Large intestine (tissue), 12 donors: ENCODE measurements at places on chromosomes 5 and 9. TPM values are rescaled to one million over a fixed set of nuclear protein-coding genes. Genes with fewer than 3 reads are reported as not detected.

DNA sequence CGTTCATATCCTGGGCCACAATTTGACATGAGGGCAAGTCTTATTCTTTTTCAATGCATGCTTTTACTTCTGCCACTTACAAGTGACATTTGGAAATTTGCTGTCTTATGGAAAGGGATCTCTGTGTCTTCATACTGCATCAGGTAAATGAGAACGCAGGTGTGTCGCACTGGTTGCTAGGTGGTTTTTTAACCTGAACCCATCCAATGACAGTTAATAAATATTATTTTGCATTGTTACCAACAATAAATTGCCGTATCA, 1.1 kb downstream of the ADAMTS16 start:
- no peak for DNase-seq

DNA sequence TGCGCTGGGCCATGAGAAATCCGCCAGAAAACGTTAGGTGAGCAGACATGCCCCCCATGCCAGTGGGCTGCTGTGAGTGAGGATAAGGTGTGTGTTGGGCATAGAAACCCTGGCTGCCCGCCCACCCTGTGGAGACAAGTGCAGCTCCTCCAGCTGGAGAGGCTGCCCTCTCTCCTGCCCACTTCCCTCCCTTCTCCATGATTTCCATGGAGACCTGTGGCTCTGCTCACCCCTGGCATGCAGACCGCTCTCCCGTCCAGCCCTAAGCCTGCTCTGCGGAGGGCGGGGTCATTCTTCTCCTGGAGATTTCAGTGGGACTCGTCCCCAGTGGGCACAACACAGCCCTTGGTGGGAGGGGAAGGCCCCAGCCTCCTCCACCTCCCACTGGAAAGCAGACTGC, 133.0 kb upstream of the FAM120A start:
- no peak for DNase-seq

DNA sequence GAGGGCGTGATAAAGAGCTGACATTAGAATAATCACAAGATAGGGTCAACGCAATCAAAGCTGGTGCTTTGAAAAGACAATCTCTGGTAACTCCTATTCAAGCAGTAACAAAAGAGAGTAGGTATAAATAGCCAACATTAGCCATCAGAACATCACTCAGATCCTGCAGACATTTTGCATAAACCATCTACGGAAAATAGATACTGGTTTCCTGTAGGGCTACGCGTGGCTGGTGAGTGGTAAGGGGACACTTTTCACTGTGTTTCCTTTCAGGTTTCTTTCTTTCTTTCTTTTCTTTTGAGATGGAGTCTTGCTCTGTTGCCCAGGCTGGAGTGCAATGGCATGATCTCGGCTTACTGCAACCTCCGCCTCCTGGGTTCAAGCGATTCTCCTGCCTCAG, 22.3 kb downstream of the TTF1 start:
- DNase-seq = no peak

The IL13 gene
- 0.07 TPM for polyA plus RNA-seq

The PCDHA7 gene
- polyA plus RNA-seq = 0.31 TPM
